ENCODE measurements at places on chromosomes 3 and 15.

DNA sequence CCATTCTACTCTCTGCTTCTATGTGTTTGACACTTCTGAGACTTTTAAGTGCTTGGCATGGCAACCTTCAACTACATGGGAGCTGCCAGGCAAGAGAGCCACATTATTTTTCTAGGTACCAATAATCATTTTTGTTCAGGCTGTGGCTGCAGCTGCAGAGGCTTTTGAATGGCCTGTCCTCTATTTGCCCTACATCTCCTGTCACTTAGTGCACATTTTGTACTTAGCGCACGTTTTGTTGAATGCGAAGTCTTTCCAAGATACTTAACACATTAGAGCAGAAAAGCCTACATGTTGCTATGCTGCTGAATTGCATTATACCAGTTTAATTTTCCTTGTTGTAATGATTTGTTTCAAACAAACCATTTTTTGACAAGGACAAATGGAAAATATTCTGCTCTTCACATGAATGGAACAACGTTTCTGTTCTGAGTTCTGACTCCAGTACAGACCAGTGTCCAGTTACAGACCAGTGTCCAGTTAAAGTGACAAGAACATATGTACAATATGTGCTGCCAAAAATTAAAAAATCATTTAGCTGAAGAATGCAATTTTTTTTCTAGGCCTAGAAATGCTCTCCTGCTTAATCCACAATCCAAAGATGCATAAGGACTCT lies 113.9 kb downstream of the ABI3BP start:
- DNase-seq, result no peak

- no peak for DNase-seq
These were observed 21.3 kb downstream of the NPAP1 start for GRCh38 chr15:24696842-24697241.

DNA sequence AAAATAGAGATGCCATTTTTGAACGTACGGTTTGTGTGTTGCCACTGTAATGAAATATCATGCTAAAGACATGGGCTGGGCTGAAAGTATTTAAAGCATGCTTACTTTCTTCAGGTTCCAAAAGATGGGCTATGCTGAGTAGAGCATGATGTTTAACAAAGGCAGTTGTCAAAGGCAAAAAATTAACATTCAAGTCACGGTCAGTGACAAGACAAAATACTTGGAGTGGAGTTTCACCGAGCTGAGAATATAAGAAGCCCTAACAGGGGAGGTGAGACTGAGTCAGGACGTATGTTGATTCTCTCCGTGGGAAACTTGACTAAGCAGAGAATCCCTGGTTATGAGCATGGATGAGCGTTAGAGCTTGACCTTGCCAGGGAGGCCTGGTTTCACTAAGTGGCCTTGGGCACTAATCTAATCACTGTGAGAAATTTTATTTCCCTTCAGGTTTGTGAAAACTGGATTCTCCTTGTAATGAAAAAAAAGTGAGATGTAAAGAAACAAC lies 218.2 kb upstream of the ADAMTS9 start:
- no peak for DNase-seq

- no peak for DNase-seq
These were observed 74.3 kb downstream of the LARS2 start for GRCh38 chr3:45462522-45463265.

DNA sequence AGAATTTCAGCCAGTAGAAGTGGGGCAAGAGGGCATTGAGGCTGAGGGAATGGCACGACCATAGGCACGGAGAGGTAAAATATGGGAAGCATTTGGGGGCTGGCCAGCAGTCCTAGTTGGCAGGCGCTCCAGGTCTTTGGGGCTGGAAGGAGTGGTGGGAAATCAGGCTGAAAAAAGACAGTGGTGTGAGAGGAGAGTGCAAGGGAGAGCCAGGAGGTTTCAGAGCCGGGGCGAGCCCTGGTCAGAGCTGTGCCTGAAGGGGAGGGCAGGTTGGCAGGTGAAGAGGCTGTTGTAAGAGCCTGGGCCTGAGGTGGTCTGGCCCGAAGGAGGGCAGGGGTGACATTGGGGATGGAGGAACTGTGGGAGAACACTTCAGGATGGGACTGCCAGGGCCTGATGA lies 1.6 kb upstream of the IDH3A start:
- no peak for DNase-seq

- DNase-seq, result no peak
These were observed 9.7 kb upstream of the SCAANT1 start for GRCh38 chr3:63921741-63922482.

DNA sequence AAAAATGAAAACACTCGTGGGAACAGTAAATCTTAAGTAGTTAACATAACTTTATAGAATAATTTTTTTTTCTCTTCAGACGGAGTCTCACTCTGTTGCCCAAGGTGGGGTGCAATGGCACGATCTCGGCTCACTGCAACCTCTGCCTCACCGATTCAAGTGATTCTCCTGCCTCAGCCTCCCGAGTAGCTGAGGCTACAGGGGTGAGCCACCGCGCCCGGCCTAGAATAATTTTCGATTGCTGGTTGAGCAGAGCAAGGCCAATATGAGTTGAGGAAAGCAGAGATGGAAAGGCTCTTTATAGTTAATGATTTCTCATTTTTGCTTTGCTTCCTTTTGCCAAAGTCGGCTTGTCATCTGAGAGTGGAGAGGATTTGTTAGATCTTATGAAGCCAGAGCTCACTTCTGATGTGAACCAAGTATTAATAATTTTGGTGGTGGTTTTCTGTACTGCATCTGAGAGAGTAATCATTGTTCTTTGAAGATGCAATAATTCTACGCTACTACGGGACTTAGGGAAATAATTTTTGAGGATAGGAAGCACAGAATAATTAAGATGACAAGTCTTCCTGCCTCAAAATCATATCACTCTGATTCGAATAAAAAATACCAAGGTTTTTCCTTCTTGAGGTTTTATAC lies 1.6 kb upstream of the GOLM2 start:
- DNase-seq, result no peak

- DNase-seq, result peak; percentile 12
These were observed 48.2 kb upstream of the IGF1R start for GRCh38 chr15:98599909-98600691.

GRCh38 chr3:157523814-157524213 lies 20.6 kb upstream of the VEPH1 start:
- no peak for DNase-seq

GRCh38 chr3:43695443-43695842 lies 4.7 kb downstream of the ABHD5 start:
- DNase-seq, result no peak

DNA sequence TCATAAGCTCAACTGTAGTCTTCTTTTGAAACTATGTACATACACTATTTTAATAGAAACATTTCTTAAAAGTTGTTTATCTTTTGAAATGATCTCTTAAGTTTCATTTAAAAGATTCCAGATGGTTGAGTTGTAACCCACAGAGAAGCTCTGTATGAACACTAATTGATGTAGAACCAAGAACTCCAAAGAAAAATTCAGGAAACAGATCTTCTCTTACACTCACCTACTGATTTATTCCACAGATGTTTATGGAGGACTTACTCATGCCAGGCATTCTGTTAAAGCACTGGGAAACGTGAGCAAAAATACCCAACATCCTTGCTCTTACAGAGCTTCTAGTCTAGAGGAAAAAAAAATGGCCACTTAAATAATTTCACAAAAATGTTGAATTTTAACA lies 551.1 kb downstream of the NAALADL2 start:
- DNase-seq, result no peak

- DNase-seq, result no peak
These were observed 167.9 kb downstream of the CNTN4 start for GRCh38 chr3:2266606-2267005.

GRCh38 chr3:136193278-136194054 lies 2.7 kb downstream of the MSL2 start:
- DNase-seq, result no peak

DNA sequence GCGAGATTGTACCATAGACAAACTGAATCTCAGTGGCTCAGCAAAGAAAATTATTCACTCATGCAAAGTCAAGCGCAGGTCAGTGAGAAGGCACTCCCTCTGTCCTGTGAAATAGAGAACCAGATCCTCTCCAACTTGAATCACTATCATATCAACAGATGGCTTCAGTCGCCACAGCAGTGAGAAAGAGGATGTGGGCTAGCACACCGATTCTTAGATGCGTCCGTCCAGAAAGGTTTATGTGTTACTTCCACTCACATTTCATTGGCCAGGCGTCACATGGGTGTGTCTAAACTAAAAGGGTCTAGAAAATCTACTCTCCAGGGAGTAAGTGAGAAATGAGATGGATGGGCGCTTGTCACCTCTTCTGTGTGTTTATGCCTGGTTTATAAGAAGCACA lies 141.6 kb upstream of the KBTBD8 start:
- no peak for DNase-seq

DNA sequence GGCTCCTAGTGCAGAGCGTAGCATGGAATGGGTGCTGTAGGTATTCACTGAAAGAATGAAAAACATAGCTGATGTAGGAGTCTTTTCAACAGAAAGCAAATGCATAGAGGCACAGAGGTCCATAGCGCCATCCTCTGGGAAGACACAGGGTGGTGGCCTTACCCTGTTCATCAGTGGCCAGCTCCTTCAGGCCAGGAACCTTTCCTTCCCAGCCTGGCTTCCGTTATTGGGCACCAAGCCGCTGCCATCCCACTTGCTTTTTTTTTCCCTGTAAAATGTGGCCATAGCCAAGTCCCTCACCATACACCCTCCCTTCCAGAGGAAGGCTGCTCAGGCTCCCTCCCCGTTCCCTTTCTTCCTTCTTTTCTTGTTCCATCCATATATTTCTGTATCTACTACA lies 118.1 kb downstream of the ZNF621 start:
- no peak for DNase-seq

- DNase-seq, result no peak
These were observed 15.9 kb downstream of the MEGF11 start for GRCh38 chr15:66237513-66238235.

GRCh38 chr15:21260966-21261395 lies 179.3 kb downstream of the POTEB3 start:
- no peak for DNase-seq

GRCh38 chr15:52102463-52102862 lies 10.1 kb downstream of the BCL2L10 start:
- DNase-seq, result no peak

DNA sequence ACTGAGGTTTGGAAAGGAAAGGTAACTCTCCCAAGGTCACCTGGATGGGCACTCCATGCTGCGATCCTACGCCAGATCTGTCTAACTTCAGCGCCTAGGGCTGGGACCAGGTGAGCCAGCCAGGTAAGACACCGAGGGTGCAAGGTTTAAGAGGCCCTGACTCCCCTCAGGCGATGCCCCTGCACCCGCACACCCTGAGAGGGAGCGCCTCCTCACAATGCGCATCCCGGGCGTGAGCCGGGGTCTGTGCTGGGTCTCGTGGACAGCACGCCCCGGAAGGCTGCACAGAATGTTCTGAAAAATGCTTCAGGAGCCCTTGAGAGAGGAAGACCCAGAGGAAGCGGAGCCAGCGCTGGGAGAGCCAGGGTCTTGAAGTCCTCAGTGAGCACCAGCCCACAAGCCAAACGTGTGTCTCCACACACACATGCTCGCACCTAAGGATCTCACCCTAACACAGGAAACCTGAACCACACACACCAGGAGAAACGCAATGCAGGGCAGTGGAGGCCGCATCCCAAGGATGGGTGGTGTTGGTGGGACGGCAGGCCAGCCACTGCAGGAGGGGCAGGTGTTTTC lies 142.0 kb downstream of the ADAMTS17 start:
- DNase-seq, result no peak

DNA sequence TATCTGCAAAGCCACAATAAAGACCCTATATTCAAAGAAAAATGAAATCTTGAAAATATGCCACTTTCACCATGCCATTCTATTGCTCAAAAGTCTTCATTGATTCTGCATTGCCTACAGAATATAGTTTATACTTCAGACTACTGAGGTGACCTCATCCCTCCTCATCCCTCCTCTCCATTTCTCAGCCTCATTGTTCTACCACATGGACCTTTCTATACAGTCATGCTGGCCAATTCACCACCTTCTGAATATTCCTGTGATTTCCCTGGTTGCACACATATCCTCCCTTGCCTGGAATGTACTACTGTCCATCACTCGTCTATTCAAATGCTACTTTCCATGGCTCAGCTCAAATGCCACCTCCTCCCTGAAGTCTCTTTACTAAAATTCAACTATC lies 3.5 kb upstream of the COL8A1 start:
- no peak for DNase-seq

- no peak for DNase-seq
These were observed 37.9 kb downstream of the ANKDD1A start for GRCh38 chr15:64949383-64950186.

DNA sequence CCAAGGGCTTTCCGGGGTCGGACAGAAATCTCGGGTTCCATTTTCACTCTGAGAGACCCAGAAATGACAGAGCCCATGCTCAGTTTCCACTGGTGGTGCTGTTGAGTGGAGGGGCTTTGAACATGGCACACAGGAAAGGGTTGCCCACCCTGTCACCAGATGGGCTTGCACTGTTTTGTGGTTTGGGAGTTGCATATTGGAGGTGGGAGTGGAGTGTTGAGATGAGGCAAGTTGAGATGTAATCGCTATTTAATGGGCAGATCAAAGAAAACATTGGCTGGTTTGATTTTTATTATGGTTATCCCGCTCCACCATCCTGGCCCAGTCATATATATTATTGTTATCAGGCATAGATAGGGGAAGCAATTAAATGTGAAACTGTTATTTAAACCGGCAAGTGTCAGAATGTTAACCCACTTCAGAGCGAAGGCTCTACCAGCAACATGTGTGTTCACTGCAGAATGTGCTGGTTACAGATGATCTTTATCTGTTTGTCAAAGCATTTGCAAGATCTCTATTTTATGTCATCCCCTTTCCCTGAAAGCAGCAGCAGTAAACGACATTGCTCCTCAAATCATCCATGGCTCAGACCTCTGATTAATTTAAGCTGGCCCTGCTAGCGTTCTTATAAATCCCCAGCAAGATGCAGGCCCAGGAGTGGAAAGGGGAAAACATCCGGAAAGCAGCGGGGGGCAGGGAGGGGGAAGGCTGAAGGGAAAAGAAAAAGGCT lies 58.3 kb upstream of the TSEN2 start:
- DNase-seq, result no peak

- DNase-seq, result peak; percentile 80
These were observed at the start of gene SFMBT1 for GRCh38 chr3:53045518-53046170. Gene SFMBT1 (minus strand): TSS chr3:53046073. CDS start chr3:52969128, 76,945 bp downstream.

Data from CD4-positive, alpha-beta T cell treated with Interleukin-15 for 4 hours (primary cell).